ENCODE measurements at places on chromosomes 4 and X.

DNA sequence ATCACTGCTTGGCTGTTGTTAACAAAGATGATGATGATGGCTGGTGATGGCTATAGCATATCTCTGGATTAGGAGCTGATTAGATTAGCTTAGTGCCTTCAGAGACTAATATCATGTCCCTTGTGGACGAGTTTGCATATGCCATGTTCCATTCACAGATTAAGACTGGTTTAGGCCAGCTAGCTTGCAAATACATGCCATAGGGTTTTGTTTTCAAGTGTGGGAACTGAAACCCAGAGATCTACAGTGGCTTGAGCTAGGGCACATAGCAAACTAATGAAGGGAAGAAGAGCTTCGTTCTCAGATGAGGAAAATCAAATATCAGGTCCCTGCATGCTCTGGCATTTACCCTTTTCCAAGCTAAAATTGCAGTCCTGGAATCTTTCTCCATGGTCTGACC is 492.3 kb downstream of the MAGEE1 start:
- DNase-seq: no peak

DNA sequence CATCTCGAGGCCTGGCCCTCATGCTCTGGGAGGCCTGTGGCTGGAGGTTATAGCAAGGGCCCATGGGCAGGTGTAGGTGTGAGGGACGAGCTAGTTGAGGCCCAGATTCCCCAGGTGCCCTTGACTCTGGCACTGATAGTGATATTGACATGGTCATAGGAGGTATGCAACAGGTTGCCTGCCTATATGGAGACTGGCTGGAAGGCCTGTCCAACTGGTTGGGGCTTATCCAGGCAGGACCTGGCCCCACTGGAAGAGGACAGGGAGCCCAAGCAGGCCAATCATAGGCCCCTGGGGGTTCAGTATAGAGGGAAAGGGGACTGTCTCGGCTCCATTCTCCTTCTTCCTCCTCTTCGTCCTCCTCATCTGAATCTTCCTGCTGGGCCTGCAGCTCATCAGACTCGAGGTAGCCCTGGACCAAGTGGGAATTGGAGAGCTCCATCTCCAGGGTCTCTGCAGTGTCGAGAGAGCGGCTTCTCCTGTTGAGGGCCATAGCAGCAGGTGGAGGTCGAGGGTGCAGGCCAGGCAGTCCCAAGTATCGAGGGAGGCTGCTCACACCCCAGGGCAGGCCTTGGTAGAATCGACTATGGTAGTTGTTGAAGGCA is 15.3 kb downstream of the AMER1 start:
- DNase-seq: no peak

GRCh38 chrX:2540426-2540947 is 39.7 kb upstream of the DHRSX start:
- no peak for DNase-seq

- no peak for DNase-seq
Measured at GRCh38 chr4:77181720-77182119, 24.7 kb downstream of the CCNG2 start.

- no peak for DNase-seq
Measured at GRCh38 chr4:99861120-99861905, 32.9 kb downstream of the LAMTOR3 start.

DNA sequence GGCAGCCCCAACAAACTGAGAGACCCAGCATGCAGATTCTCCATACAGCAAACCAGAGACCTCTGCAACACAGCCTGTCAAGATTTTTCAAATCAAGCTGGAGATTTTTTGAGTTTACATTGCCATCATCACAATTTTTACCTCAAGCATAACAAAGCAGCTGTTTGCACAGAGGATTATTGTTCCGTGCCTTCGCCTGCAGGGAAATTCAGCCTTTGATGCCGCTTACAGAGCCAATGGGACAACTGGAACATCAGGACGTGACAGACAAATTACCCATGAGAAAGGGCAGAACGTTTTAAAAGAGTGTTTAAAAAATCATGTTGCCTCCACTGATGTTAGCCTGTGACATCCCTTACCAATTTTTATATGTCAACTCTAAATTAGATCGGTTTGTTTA is 363.7 kb downstream of the FBXW7 start:
- DNase-seq: no peak

DNA sequence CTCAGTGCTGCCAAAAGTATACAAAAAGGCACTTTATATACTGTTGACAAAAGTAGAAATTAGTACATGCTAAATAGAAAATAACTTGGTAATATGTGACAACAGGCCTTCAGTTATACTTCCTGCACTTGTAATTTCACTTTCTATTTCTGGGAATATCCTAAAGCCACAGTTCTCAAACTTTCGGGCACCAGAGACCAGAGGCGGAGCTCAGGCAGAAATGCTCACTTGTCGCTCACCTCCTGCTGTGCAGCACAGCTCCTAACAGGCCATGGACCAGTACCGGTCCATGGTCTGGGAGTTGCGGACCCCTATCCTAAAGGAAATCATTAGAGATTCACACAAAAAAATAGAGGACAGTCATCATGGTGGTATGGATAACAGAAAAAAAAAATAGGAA is 25.7 kb downstream of the ACSL4 start:
- DNase-seq: no peak

- DNase-seq: no peak
Measured at GRCh38 chr4:74093981-74094623, 4.9 kb downstream of the CXCL2 start.

- no peak for DNase-seq
Measured at GRCh38 chrX:45187731-45188130, 12.9 kb downstream of the DIPK2B start.
